SK-N-SH treated with all-trans-retinoic acid at 6 μM for 48 hours (cell line): ENCODE measurements at places on chromosomes 13 and 19.
A peak's percentile ranks its signal among the peaks of the same experiment; 100 is the strongest.

DNA sequence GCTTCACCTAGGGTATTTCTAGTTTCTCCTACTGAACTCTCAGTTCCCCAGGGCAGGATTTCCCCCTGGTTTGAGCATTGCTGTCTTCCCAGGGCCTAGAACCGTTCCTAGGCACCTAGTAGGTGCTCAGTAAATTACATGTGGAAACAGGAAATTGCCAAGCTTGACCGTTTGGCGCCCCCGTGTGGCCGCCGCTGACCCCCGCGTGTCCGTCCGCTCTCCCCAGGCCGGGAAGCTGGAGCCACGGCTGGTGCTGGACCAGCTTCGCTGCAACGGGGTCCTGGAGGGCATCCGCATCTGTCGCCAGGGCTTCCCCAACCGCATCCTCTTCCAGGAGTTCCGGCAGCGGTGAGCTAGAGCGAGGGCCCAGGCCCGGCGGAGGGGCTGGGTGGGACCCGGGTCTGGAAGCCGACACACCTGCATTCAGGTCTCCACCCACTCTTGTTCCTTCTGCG, 55.5 kb downstream of the MYH14 start:
- peak; percentile 38; the same call in 1 of the 3 replicates for ATAC-seq

DNA sequence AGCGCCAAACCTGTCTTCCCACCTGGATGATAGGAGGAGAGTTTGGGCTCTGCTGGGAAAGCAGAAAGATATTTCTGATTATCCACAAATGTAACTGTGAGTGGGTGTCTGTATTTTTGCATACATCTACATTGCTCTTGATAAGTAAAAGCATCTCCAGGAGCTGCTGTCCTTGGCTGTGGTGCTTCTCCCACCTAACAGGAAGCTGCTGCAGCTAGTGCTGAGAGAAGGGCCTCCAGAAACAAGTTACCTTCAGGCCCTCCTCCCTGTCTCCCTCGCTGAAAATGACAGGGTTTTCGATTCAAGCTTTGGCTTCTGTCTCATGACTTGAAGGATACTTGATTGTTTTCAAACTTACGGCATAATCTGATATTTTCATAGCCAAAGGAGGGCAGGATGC, 90.1 kb downstream of the FOXO1 start:
- ATAC-seq: no peak

- ATAC-seq: no peak
Measured at GRCh38 chr19:3270902-3271301, 46.4 kb downstream of the CELF5 start.

- peak; percentile 52 for ATAC-seq
Measured at GRCh38 chr19:1512671-1513498, at the start of gene ADAMTSL5. Gene ADAMTSL5 (minus strand): TSS chr19:1513019. CDS start chr19:1510943, 2,076 bp downstream.

- ATAC-seq: peak; percentile 72
Measured at GRCh38 chr19:18109733-18110608, 12.4 kb downstream of the MAST3 start.

DNA sequence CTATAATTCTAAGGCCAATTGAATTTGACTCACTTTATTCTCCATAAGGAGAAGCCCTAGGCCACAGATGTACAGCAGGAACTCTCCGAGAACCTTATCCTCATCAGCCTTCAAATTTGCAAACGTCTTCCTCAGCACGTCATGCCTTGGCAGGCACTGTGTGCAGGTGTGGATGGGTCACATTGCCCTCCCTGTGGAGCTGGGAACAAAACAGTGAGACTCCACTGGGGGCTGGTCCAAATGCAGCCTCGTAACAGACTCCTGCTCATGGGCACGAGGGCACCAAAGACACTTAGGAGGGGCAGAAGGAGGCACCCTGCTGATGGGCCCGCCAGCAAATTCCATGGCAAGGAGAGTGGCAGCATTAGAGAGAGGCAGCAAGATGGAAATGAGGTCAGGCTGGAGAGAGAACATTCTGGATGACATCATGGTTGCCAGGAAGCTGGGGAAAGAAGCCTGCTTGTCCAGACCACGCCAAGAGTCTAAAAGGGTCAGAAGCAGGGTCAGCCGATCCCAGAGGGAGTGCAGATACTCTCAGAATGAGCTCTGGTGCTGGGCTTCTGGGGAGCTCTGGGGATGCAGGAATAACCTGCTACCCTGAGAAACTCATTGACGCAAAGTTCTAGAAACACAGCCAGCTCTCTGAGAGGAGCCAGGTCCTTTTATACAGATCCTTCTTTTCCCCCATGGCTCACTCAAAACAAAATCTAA, 242.2 kb downstream of the B3GLCT start:
- no peak for ATAC-seq

- no peak for ATAC-seq
Measured at GRCh38 chr19:32687681-32688080, 3.9 kb upstream of the NUDT19 start.
